ENCODE measurements at places on chromosomes 6 and 20. TPM values are rescaled to one million over a fixed set of nuclear protein-coding genes. Genes with fewer than 3 reads are reported as not detected.

DNA sequence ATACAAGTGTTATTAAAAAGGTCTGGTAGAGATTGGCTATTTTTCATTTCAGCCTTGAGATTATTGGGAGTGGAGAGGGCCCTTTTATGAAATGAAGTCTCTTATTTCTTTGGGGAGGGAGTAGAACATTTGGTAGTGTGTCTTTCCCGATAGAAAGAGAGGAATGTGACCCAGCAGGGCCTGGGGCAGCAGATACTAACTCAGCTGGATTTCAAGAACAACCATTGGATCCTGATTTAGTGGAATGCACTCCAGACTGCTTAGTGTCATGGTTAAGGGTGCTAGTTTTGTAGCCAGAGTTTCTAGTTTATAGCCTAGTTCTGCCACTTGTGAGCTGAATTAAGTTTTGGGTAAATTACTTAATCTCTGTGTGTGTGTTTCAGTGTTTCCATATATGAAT is 18.4 kb upstream of the FLRT3 start:
- no peak for DNase-seq

- DNase-seq: no peak
Measured at GRCh38 chr6:134719911-134720310, 230.0 kb downstream of the ALDH8A1 start.

DNA sequence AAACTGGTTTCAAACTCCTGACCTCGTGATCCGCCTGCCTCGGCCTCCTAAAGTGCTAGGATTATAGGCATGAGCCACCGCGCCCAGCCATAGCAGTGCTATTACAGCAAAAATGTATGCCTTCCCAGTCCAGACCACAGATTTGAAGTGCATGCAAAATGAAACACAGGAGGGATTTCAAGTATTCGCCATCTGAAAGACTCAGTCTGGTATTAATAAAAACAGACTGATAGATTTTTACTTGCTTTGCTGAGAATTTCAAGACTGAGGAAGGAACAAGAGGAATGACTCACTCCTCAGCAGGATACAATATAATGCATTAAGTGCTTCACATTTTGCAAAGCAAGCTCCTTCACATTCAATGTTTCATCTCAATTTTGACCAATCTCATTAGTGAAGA is 134.9 kb downstream of the TMEM200A start:
- DNase-seq: no peak

DNA sequence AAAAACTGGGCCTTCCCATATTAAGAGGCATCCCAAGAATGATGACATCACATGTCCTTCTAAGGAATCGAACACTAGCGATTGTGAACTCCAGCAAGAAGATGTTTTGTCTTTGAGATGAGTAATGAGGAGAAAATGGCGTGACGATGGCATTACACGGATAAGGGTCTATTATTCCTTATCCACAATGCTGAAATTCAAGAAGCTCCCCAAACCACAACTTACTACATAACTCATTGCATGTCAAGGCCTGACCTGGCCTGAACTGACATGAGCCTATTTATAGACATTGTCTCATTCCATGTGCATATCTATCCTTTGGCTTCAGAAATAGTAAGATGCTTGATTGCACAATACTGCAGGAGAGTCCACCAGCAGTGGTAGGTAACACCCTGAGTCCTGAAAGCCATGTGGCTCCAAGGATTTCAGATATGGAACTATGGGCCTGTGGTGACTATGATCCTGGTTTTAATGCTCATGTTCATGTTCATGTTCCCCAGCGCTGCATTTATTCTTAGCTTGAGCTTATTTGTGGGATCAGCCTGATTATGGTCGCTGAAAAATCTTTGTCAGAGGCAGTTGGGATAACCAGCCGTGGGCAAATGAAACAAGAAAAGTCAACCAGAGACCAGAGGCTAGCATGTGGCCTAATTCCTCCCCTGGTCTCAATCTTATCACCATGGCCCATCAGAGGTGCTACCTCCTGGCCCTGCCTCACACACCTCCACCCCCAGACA is 183.2 kb upstream of the JARID2 start:
- DNase-seq: no peak

- no peak for DNase-seq
Measured at GRCh38 chr6:6505111-6505510, 83.4 kb upstream of the LY86 start.

DNA sequence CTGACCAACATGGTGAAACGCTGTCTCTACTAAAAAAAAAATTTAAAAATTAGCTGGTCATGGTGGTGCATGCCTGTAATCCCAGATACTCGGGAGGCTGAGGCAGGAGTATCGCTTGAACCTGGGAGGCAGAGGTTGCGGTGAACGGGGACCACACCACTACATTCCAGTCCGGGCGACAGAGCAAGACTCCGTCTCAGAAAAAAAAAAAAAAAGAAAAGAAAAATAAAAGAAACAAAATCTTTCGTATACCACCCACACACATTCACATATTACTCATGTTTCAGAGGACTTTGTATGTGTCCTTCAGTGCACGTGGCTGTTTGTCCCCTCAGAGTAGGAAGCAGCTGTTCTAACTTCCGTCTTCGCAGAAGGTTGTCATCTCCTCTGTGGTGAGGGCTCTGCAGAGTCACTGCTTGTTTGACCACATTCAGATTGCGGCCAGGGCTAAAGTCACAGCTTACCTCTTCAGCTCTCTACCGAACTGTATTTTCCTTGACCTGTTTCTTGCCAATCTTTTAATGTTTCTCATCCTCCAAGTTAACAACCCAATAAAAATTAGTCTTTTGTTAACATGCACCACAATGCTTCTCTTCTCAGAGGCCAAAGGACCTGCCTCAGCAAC is 36.6 kb upstream of the HIVEP1 start:
- DNase-seq: no peak

The VSX1 gene
- total RNA-seq: 0.41 TPM

- DNase-seq: no peak
Measured at GRCh38 chr6:8642131-8642530, 206.8 kb upstream of the SLC35B3 start.

The CDC25B gene
- total RNA-seq: 40.3 TPM

DNA sequence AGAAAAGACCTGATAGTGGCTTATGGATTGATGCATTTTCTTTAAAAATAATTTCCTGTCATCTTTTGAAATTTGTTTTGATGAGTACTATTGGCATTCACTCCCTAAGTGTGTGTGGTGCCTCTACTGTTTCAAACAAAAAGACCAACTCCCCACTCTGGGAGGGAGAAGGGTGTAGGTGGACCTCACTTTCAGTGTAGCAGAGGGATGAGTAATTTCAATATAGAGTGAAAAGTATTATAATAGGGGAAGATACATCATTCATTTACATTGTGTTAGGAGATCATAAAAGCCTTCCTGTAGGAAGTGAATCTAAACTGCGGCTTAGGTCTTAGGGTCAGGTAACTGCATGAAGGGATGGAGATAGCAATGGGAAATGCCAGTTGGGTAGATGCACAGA is 46.4 kb downstream of the SAMD3 start:
- DNase-seq: no peak

DNA sequence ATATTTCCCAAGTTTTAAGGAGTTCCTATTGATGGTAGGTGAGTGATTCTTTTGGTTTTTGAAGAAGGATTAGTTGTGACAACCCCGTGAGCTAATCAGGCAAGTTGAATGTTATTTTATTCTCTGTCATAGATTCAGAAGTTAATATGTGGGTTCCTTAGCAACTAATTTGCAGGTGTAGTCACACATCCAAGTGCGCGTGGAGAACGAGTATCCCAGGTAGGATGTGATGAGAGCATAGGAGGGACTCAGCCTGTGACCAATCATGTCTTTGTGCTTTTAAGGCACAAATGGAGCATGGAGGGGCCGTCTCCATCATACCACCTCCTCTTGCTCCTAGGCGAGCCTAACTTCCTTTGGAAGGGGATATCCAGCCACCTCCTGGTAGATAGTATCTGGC is 41.1 kb downstream of the PPP1R14C start:
- DNase-seq: no peak

The REPS1 gene
- total RNA-seq: 37.0 TPM

The APOBEC2 gene
- not detected for total RNA-seq

DNA sequence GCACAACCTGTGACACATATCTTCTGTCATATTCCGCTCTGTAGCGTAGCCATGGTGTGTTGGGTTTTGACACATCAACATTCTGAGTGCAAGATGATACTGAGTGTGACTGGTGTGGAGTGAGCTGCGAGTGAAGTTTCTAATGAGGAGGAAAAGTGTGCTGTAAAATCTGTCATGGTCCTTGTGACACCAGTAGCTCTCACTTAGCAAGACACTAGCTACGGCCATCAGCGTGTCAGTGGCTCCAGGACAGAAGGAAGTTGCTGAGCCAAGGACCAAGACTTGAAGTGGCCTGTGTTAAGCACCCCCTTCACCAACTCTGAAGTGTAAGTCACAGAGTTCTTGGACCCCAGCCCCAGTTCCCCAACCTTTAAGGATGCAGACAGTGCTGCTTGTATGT is 72.1 kb downstream of the TSHZ2 start:
- DNase-seq: no peak

DNA sequence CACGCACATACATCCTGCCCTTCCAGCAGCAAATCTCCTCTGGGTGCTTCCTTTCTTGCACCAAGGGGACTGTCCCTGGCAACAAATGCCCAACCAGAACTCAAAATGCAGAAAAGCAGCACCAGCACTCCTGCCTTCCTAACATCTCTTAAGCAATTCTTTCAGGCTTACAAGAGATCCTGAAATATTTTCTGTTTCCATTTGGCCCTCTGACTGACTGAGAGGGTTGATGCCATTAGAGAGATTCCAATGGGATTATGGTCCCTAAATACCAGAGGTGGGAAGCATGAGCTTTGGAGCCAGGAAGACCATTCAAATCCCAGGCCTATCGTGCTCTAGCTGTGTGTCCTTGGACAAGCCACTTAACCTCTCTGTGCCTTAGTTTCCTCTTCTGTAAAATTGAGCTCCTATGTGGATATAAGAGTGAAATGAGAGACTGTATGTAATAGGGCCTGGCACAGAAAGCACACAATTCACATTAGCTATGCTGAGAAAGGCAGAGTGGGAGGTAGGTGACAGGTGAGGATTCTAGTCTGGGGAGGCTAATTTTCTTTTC is 56.8 kb downstream of the PRDM1 start:
- DNase-seq: no peak

GRCh38 chr6:37201726-37202125 is 31.8 kb downstream of the PIM1 start:
- no peak for DNase-seq

- peak; percentile 12 for DNase-seq
Measured at GRCh38 chr20:63176427-63177133, 39.4 kb downstream of the YTHDF1 start.

DNA sequence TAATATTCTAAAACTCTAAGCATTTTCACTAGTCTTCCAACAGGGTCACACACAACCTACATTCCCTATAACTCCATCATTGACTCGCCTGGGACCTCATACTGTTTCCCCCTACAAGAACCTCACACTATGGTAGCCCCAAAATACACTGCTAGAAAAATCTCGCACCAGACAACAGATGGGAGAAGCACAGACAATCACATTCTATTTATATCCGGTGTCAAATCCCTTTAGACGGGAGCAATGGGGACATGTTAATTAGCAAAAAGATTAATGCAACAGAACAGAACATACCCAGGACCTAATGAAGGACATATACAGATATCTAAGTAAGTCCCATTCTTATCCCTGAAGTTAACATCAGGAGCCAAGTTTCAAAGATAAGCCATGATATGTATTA is 33.6 kb downstream of the TMX4 start:
- DNase-seq: no peak

GRCh38 chr6:23175391-23175790 is 606.0 kb downstream of the HDGFL1 start:
- DNase-seq: no peak

GRCh38 chr6:117200067-117200466 is 65.3 kb upstream of the VGLL2 start:
- peak; percentile 25 for DNase-seq

- no peak for DNase-seq
Measured at GRCh38 chr6:139944976-139945375, 570.5 kb upstream of the CITED2 start.

DNA sequence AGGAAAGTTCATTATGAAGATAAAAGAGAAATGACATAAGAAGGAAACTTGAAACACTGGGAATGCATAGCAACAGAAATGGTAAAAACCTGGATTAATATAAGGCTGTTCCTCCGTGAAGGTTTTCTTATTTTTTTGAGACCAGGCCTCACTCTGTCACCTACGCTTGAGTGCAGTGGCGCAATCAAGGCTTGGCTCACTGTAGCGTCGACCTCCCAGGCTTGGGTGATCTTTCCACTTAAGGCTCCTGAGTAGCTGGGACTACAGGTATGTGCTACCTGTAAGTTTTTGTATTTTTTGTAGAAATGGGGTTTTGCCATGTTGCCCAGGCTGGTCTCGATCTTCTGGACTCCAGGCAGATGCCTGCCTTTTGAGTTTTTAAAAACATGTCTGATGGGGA is 51.7 kb downstream of the PANK2 start:
- no peak for DNase-seq

DNA sequence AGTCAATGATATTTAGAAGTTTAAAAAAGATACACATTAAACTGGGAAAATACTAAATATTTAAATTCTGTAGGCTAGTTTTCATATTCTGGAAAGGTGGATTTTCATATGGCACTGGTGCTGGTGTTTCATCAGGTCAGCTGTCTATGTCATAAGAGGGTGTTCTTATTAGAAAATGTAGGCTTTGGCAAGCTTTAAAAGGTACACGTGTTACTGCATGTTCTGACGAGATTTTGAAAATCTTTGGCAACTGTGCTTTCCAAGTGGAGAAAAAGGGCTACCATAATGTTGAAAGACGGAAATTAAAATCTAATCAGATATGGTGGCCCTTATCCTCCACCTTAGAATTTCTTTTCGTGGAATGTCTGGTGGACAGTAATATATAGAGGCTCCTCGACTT is 30.0 kb downstream of the SLC22A3 start:
- no peak for DNase-seq

GRCh38 chr6:129134535-129134934 is 251.6 kb downstream of the LAMA2 start:
- no peak for DNase-seq

DNA sequence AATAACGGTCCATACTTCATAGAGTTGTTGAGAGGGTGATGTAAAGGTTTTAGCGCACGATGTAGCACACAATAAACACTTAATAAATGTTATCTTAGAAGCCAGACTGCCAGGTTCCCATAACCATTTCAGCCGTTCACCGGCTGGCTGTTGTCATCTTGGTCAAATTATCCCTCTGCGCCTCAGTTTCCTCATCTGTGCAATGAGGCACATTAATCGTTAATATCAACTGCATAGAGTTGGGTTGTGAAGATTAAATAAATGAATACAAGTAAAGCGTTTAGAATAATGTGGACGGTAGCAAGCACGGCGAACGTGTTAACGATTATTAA is 432 bp upstream of the PSMF1 start:
- no peak for DNase-seq

DNA sequence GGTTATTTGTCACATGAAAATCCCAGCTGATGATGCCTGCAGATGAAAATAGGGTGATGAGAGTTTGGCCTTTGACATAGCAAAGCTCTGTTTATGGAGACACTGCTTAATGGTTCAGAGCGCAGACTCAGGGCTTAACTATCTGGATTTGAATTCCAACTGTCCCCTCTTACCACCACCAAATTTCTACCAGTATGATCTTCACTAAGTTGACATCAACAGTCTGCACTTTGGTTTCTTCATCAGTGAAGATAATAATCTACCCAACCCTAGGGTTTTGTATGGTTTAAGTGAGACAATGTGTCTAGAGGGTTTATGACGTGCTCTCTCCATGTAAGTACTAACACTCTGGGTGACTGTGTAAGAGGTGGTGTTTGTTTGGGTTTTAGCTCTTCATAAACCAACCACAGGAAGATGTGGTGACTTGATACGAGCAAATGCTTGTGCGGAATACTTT is 151.4 kb upstream of the TNFAIP3 start:
- DNase-seq: no peak

Data from kidney (tissue), 22 donors.